ENCODE measurements at places on chromosomes 5 and 9.

DNA sequence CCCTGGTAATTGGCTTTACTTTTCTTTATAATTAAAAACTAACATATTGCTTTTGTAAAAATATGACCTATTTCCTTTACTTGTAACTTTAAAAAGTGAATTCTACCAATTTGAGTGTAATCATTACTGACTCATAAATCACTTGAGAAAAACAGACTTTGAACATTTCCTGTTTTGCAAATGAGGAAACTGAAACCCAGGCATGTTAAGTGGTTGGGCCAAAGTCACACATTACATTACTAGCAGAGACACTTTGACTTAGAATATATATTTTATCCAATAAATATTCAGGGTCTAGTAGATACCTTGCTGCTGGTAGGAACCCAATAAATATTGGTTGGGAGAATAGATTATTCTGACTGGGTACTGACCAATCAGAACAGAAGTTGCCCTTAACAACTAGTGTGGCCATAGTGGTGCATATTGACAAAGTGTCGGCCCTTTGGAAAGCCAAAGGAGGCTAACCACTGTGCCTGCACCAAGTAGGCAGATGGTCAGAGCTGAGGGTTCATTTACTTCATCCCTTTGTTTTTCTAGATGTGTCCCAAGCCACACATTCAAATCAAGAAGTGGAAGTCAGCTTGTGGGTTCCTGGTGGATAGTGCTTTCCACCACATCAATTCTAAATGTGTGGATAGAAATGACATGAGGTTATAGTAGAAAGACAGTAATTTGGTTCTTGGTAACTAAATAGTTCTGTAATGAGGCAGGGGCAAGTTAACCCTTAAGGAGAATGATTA is 365.1 kb upstream of the RIOK2 start:
- no peak for DNase-seq

- DNase-seq = no peak
Measured at GRCh38 chr5:21219966-21220365, 1232.0 kb upstream of the CDH18 start.

DNA sequence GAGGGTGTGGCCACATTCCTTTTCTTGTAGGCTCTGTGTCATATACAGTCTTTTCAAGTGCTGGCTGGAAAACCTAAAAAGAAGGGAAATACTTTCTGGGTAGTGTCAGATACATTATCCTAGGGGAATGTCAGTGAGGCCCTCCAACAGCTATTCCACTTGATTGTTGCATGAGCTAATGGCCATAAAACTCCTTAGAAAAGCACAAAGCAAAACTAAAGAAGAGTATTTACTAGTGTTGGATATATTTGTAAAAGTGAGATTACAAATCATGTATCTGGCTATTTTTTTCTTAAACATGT is 829 bp downstream of the ANXA1 start:
- DNase-seq = no peak

GRCh38 chr9:107360098-107360497 is 77.0 kb downstream of the RAD23B start:
- no peak for DNase-seq

DNA sequence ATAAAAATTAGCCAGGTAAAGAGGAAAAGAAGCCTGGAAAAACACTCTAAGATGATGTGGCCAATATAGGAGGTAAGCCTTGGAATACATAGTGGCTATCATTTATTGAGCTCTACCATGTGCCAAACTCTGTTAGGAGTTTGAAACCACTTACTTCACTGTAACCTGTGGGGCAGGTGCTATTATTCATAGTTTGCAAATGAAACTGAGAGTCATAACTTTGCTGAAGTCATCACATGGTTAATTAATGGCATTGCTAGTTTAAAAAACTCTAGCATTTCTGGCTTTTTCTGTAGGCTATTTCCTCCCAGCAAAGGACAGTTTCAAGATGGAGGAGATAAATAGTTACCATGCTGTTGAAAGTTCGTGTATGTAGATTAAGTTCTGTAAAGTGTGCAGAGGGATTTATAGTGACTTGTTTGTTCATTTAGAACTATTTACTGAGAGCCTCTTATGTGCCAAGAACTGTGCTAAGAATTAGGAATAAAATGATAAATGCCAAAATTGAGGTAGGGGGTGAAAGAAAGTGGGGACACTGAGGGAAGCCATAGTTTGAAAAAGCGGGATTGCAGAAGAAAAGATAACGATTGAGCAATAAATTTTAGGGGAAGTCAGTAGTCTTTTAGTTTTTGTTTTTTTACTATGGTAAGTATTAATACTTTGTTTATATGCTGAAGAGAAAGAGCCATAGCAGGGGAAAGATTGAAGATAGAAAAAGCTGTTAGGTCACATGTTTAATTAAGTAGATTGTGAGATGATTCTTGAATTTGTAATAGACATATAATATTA is 57.2 kb downstream of the WDR70 start:
- no peak for DNase-seq

GRCh38 chr5:100861148-100861547 is 41.9 kb downstream of the ST8SIA4 start:
- no peak for DNase-seq

Measured in stimulated activated CD4-positive, alpha-beta T cell treated with anti-CD3 and anti-CD28 coated beads, Interleukin-1b, Interleukin-23, amount 100 ng/mL, for 48 hours (primary cell).